ENCODE measurements at places on chromosomes 1 and 21.

DNA sequence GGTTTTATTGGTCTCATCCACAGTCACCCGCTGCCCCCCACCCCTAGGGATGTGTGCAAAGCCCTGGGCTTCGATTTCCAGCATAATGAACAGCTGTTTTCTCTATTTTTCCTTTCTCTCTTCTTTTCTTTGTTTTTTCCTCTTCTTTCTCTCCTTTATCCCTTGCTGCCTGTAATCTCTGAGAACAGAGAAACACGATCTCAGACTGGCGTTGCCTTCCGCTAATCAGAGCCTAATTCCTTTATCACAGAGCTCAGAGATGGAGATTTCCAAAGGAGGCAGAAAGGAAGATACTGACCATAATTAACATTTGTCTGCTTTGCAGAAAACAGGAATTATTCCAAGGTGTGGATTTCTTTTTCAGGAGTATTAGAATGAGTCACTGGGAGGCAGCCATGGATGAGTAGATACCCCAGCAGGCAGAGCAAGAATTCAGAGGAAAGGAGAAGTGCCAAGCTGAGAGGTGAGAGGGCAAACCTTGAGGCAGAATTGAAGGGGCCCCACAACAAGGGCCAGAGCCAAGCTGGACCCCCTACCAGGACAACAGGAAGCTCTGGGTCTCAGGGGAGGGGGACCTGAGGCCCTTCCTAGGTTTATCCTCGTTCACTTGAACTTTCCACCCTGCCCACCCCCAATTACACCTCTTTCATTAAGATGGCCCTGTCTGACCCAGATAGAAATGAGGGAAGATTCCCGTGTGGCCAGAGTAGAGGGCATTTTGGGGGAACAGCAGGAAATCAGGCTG is 33.3 kb downstream of the MATN1 start:
- no peak for DNase-seq

GRCh38 chr1:116433275-116434257 is 60.5 kb downstream of the ATP1A1 start:
- DNase-seq: no peak

GRCh38 chr1:235643837-235644692 is 5.5 kb downstream of the GNG4 start:
- DNase-seq: no peak

DNA sequence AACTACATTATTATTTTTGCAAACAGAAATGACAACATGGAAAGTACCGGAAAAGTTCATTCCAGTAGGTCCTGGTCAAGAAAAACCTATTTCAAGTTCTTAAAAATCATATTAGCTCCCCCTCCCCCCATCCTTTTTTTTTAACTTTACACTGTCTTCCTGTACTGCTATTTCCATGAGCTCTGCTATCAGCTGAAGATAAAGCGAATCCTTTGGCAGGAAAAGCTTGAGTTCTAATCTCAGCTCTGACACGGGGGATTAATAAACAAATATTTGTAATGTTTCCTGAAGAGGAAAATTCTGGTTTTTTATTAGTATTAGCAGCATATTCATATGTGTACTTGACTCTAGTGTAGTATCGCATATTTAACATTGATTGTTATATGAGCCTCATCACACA is 190.7 kb upstream of the ESRRG start:
- no peak for DNase-seq

DNA sequence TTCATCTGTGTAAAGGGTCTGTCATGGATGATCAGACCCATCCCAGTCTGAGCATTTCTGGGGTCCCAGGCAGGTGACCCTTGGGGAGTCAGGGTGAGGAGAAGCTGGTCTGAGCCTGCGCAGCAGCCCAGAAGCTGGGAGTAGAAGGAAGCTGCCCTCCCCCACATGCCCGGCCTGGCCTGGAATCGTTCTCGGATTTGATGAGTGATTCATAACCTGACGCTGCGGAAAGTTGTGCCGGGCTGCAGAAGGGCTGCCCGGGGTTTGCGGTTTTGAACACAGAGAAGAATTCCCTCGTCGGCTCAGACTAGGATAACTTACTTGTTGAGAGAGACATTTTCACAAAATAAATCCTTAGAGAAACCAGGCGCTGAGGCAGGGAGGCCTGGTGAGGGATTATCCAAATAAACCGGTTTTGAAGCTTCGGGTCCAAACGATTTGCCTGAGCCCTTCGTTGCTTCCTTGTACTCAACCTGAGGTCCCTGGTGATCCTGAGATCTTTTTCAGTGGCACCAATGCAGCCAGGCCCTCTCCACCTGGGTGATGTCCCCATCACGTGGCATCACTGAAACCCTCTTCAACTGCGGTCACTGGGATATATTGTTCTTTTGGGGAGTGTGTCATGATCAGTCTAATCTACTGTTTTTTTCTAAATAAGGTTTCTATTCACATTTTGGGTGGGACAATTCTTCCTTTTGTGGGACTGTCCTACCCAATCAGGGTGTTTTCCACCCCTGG is 29.2 kb downstream of the EPHB2 start:
- no peak for DNase-seq

GRCh38 chr1:246280551-246280950 is 226.5 kb downstream of the SMYD3 start:
- no peak for DNase-seq
